ENCODE measurements at places on chromosomes 13 and 19.

DNA sequence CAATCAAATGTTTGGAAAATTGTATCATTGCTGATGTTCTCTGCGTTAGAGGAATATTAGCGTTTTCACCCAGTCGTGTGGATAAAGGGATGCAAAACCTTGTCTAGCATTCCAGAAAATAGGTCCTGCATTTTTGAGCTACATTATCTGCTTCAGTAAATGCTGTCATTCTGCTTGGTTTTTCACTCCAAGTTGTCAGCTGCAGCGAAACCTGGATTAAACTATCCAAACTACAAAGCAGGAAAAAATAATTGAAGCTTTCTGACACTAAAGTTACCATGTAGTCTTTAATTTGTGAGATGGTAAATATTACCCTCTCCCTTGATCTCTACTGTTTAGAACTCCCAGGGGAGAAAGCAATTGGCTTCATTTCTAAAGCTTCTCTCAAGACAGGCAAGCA, 1795.5 kb upstream of the PRR20A start:
- DNase-seq = no peak

DNA sequence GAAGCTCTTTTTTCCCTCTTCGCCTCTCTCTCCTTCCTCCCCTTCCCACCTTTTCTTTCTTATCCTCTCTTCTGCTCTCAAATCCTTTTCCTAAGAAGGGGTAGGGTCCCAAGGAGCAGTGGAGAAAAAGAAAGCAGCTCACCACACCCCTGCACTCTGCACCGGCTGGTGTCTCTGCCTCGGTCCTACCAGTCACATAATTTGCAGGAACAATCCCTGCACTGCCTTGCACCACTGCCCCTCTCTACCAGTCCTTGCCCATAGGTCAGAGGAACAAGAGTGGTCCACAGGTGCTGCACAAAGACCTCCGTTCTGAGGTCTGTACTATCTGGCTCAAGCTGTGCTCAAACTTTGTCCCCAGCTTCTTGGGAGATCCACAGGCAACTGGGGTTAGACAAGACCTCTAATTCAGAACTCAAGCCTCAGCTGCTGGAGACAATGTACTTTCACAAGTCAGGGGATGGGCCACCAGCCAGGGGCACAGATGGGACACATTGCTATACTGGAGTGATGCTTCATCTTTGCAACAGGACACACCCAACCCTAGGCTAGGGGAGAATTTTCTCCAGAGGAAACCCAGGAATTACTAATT, 125.4 kb upstream of the ZNF507 start:
- DNase-seq = no peak

DNA sequence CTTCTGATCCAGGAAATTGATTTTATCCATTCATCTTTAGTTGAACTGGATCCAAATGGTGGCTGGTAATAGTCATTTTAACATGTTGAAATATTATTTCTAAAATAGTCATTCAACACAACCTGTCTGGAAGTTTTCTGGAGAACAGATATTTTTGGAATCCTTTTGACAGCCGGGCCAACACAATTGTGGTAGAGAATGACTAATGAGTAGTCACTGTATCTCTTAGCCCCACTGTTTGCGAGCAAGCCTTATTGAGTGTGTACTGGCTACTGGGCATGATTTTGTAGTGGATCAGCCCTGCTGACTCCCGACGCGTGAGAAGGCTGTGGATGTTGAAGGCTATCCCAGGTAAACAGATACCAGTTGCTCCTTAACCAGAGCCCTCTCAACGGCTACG, 383.4 kb downstream of the ZNF536 start:
- DNase-seq = no peak

GRCh38 chr13:113119166-113119821, 3.3 kb upstream of the F10 start:
- DNase-seq = no peak

- DNase-seq = no peak
These were observed 132.1 kb downstream of the CDK8 start for GRCh38 chr13:26386026-26386425.
